Stimulated activated CD4-positive, alpha-beta T cell treated with anti-CD3 and anti-CD28 coated beads, Interleukin-1b, Interleukin-23, amount 100 ng/mL, for 1 hour (primary cell): ENCODE measurements at places on chromosomes 1 and 21.

GRCh38 chr1:6198646-6199297 lies 623 bp downstream of the RPL22 start:
- no peak for DNase-seq

GRCh38 chr1:51833700-51834099 lies 44.8 kb downstream of the NRDC start:
- no peak for DNase-seq

- DNase-seq: no peak
Measured at GRCh38 chr1:49351768-49352167, 575.1 kb upstream of the BEND5 start.

DNA sequence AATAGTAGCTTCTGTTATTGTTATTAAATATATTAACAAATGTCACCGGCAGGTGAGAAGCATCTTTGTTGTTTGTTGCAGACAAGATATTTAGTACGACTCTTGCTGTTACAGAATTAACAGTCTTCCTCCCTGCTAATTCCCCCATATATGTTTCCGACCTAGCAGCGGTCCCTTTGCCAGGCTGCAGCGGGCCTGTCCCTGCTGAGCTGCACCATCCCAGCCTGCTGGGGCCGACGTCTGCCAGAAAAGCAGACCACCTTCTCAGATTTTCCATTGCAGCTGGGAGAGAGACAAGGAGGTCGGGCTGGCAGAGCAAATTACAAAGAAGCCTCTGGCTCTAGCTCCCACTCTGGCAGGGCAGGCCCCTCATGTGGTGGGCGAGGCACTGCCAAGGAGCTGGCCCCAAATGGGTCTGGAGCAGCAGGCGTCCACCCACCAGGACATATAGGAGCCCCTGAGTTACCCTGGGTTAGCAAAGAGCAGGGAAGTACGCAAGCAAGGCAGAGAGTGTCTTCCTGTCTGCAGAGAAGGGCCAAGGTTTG lies 142.7 kb downstream of the FOXD2 start:
- no peak for DNase-seq

GRCh38 chr1:3577300-3577699 lies 34.0 kb downstream of the MEGF6 start:
- no peak for DNase-seq
